ENCODE measurements at places on chromosomes 5 and 9.

GRCh38 chr5:29085142-29085541 is 2046.8 kb upstream of the CDH9 start:
- no peak for DNase-seq

- no peak for DNase-seq
Measured at GRCh38 chr5:89484962-89485361, 602.0 kb upstream of the MEF2C start.

- no peak for DNase-seq
Measured at GRCh38 chr9:33637881-33638280, 113.8 kb downstream of the ANKRD18B start.

GRCh38 chr5:164181604-164182003 is 676.2 kb downstream of the MAT2B start:
- no peak for DNase-seq

GRCh38 chr5:150601491-150602345 is 38.7 kb upstream of the SYNPO start:
- no peak for DNase-seq

Data from stimulated activated CD8-positive, alpha-beta memory T cell treated with anti-CD3 and anti-CD28 coated beads, Interleukin-4, amount 100 ng/mL, for 48 hours (primary cell).